Stimulated activated CD8-positive, alpha-beta memory T cell treated with anti-CD3 and anti-CD28 coated beads, Interleukin-4, amount 100 ng/mL, for 48 hours (primary cell): ENCODE measurements at places on chromosomes 1 and 21.

DNA sequence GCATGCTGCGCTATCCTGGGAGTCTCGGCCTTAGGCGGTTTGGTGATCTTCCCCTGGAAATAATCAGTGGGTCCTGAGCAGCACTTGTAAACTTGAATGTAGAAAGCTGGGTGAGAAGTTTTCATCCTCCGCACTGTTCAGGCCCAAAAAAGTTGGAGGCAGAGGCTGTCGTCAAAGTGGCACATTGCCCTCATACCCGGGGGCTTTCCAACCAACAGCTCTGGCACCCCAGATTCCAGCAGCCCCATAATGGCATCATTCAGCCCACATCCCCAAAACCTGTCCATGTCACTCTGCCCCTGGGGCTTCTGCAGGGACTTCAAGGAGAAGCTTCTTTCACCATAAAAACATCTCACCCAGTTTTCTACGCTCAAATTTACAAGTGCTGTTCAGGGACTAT is 59.3 kb downstream of the TOR1AIP2 start:
- DNase-seq: no peak

GRCh38 chr1:38047603-38048141 is 1.1 kb upstream of the POU3F1 start:
- no peak for DNase-seq

GRCh38 chr21:45709696-45710268 is 66.3 kb downstream of the PCBP3 start:
- DNase-seq: no peak

DNA sequence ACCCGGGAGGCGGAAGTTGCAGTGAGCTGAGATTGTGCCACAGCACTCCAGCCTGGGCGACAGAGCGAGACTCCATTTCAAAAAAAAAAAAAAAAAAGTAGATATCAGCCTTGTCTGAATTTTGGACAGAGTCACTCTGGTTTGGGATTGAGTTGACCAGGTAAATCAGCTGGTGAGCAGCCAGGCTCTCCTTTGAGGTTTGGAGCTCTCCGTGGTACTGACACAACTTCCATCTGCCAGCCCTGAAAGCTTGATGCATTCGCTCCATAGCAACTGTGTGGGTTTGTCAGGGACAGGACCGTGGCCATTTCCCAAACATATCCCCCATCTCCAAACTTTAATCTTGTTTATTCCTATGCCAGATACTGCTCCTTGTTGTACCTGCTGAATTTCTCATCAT is 155.2 kb downstream of the DMRTA2 start:
- no peak for DNase-seq
